ENCODE measurements at places on chromosomes 7 and 10.

GRCh38 chr7:151402029-151402835 is 7.6 kb downstream of the WDR86 start:
- no peak for DNase-seq

- peak; percentile 87 for DNase-seq
Observed at GRCh38 chr7:36875794-36876193, 151.5 kb upstream of the AOAH start.

DNA sequence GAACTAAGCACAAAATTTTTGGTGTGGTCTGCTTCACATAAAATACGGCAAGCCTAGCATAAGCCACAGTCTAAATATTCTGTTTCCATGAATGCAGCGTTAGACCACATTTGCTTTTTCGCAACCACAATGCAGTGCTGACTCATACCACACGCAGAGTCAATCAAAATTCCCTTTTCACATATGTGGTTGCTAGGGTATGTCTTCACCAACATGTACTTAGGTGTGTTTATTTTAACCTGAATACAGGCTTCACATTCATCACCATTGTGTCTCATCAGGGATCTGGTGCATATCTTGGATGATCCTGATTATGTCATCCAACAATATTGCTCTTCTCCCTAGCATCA is 90.8 kb downstream of the CHN2 start:
- peak; percentile 95 for DNase-seq

GRCh38 chr7:140058517-140058916 is 4.2 kb downstream of the PARP12 start:
- no peak for DNase-seq

- no peak for DNase-seq
Observed at GRCh38 chr7:117472335-117472734, 7.5 kb upstream of the CFTR start.

GRCh38 chr7:30911561-30911969 is at the start of gene AQP1:
TSS of gene AQP1 (plus strand) at chr7:30911853. CDS start at chr7:30911910, 57 bp downstream.
- no peak for DNase-seq

DNA sequence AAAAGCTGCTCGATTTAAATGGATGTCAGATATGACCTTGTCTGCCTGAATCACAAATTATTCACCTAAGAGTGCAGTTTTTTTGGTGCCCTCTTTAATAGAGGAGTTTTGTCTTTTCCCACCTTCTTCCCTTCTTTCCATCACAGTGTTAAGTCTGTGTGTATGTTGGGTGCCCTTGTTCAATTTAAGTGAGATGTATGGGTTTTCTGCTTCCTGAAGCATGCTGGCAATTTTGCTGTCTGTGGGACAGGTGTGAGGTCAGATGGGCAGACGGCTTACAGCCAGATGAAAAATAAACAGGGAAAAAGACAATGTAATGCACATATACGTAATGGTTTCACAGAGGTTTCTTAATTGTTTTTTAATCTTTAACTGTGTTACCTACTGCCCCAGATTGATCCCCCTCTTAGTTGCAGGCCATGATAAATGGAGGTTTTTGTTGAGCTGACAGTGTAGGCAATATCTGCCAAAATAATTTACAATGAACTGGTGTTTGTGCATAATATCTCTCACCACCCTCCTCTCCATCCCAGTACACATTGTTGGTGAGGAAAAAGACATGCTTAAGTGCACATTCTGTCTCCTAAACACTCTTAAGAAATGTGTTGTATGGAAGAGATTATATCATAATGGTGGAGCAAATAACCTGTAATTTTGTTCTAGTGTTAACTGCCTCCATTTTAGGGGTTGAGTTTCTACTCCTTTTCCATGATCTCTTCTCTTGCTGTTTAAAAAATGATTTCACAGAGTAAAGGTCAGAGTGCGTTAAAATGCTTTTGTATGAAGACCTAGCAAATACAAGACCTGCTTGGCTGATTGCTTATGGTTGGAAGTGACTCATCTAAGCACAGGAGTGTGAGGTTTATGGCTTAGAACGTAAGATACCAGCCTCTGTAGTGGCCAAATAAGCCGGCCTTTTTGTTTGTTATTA is 123.9 kb downstream of the LRRC4 start:
- no peak for DNase-seq

- no peak for DNase-seq
Observed at GRCh38 chr7:155850001-155850436, 37.8 kb upstream of the SHH start.

DNA sequence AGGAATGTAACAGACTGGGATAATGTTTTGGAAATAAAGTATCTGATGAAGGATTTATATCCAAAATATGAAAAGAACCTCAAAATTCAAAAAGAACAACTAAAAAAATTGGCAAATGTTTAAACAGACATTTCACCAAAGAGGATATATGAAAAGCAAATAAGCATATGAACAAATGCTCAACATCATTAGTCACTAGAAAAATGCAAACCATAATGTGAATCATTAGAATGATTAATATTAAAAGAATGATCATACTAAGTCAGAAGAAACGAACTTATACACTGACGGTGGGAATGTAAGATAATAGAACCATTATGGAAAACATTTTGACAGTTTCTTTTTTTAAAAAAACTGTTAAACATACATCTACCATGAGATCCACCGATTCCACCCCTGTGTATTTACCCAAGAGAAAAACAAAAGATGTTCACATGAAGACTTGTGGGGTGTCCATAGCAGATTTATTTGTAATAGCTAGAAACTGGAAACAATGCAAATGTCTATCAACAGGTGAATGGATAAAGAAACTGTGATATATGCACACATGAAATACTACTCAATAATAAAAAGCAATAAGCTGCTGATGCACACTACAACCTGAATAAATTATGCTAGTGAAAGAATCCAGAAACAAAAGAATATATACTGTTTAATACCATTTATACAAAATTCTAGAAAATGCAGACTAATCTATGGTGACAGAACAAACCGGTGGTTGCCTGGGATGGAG is 35.7 kb downstream of the PRKG1 start:
- DNase-seq: no peak

GRCh38 chr7:138377306-138377705 is 82.8 kb upstream of the TRIM24 start:
- DNase-seq: no peak

All from NCI-H748 treated with DMSO at 0.1 percent for 48 hours (cell line).